Body of pancreas (tissue), 4 donors: ENCODE measurements at places on chromosomes 13 and 19. TPM values are rescaled to one million over a fixed set of nuclear protein-coding genes. Genes with fewer than 3 reads are reported as not detected.

GRCh38 chr19:19911150-19911549 lies 10.4 kb downstream of the ZNF93 start:
- H3K4me1 ChIP-seq = no peaks in the 10 kb centered on the region
- no peaks in the 10 kb centered on the region for H3K36me3 ChIP-seq
- no peak overlapping the region for H3K27ac ChIP-seq
- H3K4me3 ChIP-seq = no peak overlapping the region
- DNase-seq = no peak

DNA sequence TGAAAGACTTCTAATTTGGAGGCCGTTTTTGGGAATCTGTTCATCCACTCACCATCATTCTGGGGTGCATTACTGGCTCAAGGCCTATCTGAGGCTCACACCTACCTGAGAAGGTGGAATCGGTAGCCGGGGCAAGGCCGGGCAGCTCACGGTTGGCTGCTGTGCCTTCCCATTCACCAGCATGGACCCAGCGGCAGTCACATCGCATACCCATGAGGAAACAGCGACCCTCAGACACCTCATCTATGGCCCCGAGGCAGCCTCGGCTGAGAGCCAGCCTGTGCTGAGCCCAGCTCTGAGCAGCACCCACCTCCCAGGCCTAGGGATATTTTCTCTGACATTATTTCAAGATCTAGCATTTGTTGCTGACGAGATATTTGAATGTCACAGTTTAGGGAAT lies 130.5 kb downstream of the ATP11A start:
- no peak overlapping the region for H3K4me3 ChIP-seq
- no peaks in the 10 kb centered on the region for H3K27me3 ChIP-seq
- H3K27ac ChIP-seq = no peak overlapping the region
- DNase-seq = no peak
- peaks cover 25% of the 10 kb centered on the region for H3K36me3 ChIP-seq
- no peaks in the 10 kb centered on the region for H3K4me1 ChIP-seq

DNA sequence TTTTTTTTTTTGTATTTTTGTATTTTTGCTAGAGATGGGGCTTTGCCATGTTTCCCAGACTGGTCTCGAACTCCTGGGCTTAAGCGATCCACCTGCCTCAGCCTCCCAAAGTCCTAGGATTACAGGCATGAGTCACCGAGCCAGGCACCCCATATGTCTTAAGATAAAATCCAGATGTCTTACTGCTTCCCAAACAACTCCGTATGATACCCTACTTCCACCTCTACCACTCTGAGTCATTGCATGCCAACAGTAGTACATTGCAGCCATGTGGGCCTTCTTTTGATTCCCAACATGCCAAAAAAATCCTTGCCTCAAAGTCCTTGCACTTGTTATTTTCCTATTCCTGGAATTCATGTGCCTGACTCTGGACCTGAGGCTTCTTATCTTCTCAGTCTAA lies 799.2 kb downstream of the GPC5 start:
- no peak for DNase-seq
- H3K27me3 ChIP-seq = no peaks in the 10 kb centered on the region
- no peaks in the 10 kb centered on the region for H3K4me1 ChIP-seq
- no peak overlapping the region for H3K4me3 ChIP-seq
- H3K27ac ChIP-seq = no peak overlapping the region

The SIGLEC8 gene
- total RNA-seq = not detected

The DNMT1 gene
- 17.9 TPM for total RNA-seq

- no peak overlapping the region for H3K27ac ChIP-seq
- no peaks in the 10 kb centered on the region for H3K27me3 ChIP-seq
- no peak overlapping the region for H3K4me3 ChIP-seq
- DNase-seq = no peak
- H3K36me3 ChIP-seq = no peaks in the 10 kb centered on the region
- peaks cover 14% of the 10 kb centered on the region for H3K4me1 ChIP-seq
These were observed 5.6 kb upstream of the ERFL start for GRCh38 chr19:41933693-41934426.

The CAPS gene
- 38.6 TPM for total RNA-seq

The LPAR6 gene
- total RNA-seq = 11.7 TPM

DNA sequence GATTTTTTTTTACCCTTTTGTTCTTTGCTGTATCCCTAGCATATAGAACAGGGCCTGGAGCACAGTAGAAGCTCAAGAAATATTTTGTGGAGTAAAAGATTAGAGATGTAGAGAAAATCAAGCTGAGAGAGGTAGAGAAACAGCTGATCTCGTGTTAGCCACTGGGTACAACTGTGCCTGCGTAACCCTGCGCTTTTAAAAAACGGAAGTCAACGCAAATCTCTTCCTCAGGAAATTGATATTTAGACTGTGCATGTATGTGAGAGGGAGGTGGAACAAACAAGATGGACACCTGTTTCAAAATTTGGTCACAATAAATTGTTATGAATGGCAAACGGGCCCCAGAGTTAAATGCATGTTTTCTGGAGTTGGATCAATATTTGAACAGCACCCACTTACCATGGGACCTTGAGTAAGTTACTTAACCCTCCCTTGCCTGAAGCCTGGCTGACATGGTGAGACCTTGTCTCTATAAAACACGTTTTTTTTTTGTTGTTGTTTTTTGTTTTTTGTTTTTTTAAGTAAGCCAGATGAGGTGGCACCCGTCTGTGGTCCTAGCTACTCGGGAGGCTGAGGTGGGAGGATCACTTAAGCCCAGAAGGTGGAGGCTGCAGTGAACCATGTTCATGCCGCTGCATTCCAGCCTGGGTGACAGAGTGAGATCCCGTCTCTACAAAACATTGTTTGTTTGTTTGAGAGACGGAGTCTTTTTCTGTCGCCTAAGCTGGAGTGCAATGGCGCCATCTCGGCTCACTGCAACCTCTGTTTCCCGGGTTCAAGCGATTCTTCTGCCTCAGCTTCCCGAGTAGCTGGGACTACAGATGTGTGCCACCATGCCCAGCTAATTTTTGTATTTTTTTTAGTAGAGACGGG lies 3.3 kb upstream of the EPOR start:
- peaks cover 19% of the 10 kb centered on the region for H3K4me1 ChIP-seq
- H3K27ac ChIP-seq = no peak overlapping the region
- no peaks in the 10 kb centered on the region for H3K36me3 ChIP-seq
- H3K4me3 ChIP-seq = no peak overlapping the region
- no peaks in the 10 kb centered on the region for H3K27me3 ChIP-seq
- no peak for DNase-seq

GRCh38 chr19:3366753-3367627 lies 607 bp downstream of the NFIC start:
- H3K36me3 ChIP-seq = no peaks in the 10 kb centered on the region
- peaks cover 77% of the 10 kb centered on the region for H3K4me1 ChIP-seq
- H3K27me3 ChIP-seq = no peaks in the 10 kb centered on the region
- peak overlapping the region; percentile 99 for H3K27ac ChIP-seq
- peak; percentile 76 for DNase-seq

GRCh38 chr19:44731081-44731480 lies 17.4 kb upstream of the BCL3 start:
- no peak for DNase-seq
- H3K4me1 ChIP-seq = peaks cover 5% of the 10 kb centered on the region
- H3K27me3 ChIP-seq = no peaks in the 10 kb centered on the region
- H3K4me3 ChIP-seq = no peak overlapping the region

DNA sequence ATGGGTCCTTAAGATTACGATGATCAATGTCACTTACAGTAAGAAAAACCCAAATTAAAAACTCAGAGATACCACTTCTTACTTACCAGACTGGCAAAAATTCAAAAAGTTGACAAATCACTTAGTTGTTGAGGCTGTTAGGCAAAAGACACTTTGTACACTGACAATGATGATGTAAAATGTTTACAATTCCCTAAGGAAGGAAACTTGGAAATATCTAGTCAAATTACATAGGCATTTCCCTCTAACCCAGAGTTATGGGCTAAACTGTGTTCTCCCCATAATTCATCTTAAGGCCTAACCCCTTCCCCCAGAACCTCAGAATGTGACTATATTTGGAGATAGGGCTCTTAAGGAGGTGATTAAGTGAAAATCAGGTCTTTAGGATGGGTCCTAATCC lies 12.0 kb downstream of the TGDS start:
- H3K4me3 ChIP-seq = no peak overlapping the region
- H3K27me3 ChIP-seq = no peaks in the 10 kb centered on the region
- no peak for DNase-seq
- peaks cover 27% of the 10 kb centered on the region for H3K4me1 ChIP-seq
- H3K27ac ChIP-seq = no peak overlapping the region

The POLR1G gene
- 1.8 TPM for total RNA-seq

DNA sequence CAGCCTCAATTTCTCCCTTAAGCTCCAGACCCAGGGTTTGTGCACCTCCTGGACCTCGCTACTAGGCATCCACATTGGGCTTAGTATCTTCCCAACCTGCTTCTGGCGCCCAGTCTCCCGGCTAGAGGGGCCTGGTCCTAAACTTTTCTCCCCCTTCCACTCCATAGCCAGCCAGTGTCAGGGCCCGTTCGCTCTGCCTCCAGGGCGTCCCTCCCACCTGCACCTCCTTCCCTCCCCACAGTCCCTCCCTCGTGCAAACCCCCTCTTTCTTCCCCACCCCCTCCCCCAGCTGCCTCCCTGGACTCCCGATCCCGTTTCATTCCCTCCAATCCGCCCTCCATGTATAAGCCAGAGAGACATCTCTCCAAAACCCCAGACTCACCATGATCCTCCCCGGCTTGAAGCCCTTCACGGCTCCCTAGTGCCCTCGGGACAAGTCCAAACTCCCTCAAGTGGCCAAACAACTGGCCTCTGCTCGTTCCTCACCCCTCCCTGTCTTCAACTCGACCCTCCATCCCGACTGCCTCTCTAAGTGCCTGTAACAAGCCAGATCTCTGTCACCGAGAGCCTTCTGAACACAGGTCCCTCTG lies 997 bp upstream of the SAMD4B start:
- H3K27ac ChIP-seq = peak overlapping the region; percentile 14
- peaks cover 41% of the 10 kb centered on the region for H3K4me1 ChIP-seq
- H3K36me3 ChIP-seq = no peaks in the 10 kb centered on the region
- H3K4me3 ChIP-seq = peak overlapping the region; percentile 70
- no peaks in the 10 kb centered on the region for H3K27me3 ChIP-seq

GRCh38 chr13:76860706-76861105 lies 25.5 kb downstream of the KCTD12 start:
- no peaks in the 10 kb centered on the region for H3K36me3 ChIP-seq
- no peak overlapping the region for H3K4me3 ChIP-seq
- H3K27ac ChIP-seq = no peak overlapping the region

- H3K27me3 ChIP-seq = no peaks in the 10 kb centered on the region
- no peak overlapping the region for H3K4me3 ChIP-seq
- no peak overlapping the region for H3K27ac ChIP-seq
- no peaks in the 10 kb centered on the region for H3K4me1 ChIP-seq
These were observed 64.0 kb upstream of the ZNF681 start for GRCh38 chr19:23822735-23823134.

- H3K4me3 ChIP-seq = no peak overlapping the region
- peaks cover 8% of the 10 kb centered on the region for H3K4me1 ChIP-seq
- H3K27me3 ChIP-seq = no peaks in the 10 kb centered on the region
- H3K27ac ChIP-seq = no peak overlapping the region
These were observed 7.2 kb upstream of the CCDC97 start for GRCh38 chr19:41302624-41303351.

- H3K36me3 ChIP-seq = no peaks in the 10 kb centered on the region
- H3K4me3 ChIP-seq = no peak overlapping the region
- no peaks in the 10 kb centered on the region for H3K27me3 ChIP-seq
- no peak for DNase-seq
These were observed 169.2 kb downstream of the GPC5 start for GRCh38 chr13:91567485-91568207.

- H3K36me3 ChIP-seq = no peaks in the 10 kb centered on the region
- no peak overlapping the region for H3K27ac ChIP-seq
These were observed 38.4 kb downstream of the CD320 start for GRCh38 chr19:8269724-8270123.

- no peak overlapping the region for H3K4me3 ChIP-seq
- H3K36me3 ChIP-seq = no peaks in the 10 kb centered on the region
- peaks cover 33% of the 10 kb centered on the region for H3K4me1 ChIP-seq
- H3K27me3 ChIP-seq = no peaks in the 10 kb centered on the region
- DNase-seq = no peak
These were observed 23.0 kb downstream of the NFIX start for GRCh38 chr19:13018035-13018914.

DNA sequence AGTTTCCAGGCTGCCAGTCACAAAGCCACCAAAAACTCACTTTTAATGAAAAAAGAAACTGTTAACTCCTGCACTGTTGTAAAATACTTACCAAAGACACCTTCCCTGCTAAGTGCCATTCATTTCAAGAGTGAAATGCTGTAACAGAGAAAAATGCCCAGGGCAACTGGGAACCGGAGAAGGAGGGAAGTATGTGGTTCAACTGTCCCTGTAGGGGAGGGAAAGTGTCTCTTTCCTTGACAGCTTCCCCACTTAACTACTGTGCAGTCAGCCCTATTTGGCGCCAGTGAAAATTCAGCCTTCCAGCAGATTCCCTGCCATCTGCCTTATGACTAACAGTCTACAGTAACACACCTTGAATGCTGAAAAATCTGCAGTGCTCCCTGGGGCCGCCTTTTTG lies 789.0 kb downstream of the DIAPH3 start:
- no peaks in the 10 kb centered on the region for H3K27me3 ChIP-seq
- DNase-seq = no peak
- peaks cover 7% of the 10 kb centered on the region for H3K4me1 ChIP-seq
- no peak overlapping the region for H3K27ac ChIP-seq
- no peaks in the 10 kb centered on the region for H3K36me3 ChIP-seq

The NKPD1 gene
- total RNA-seq = not detected

The LPAR2 gene
- 14.3 TPM for total RNA-seq

- H3K4me1 ChIP-seq = peaks cover 8% of the 10 kb centered on the region
- no peak overlapping the region for H3K4me3 ChIP-seq
- no peak for DNase-seq
- H3K27ac ChIP-seq = no peak overlapping the region
These were observed 9.6 kb downstream of the CARD8 start for GRCh38 chr19:48246101-48246500.

- H3K4me1 ChIP-seq = no peaks in the 10 kb centered on the region
- H3K27ac ChIP-seq = no peak overlapping the region
- no peaks in the 10 kb centered on the region for H3K36me3 ChIP-seq
- no peaks in the 10 kb centered on the region for H3K27me3 ChIP-seq
- no peak overlapping the region for H3K4me3 ChIP-seq
These were observed 41.3 kb downstream of the DPF1 start for GRCh38 chr19:38182536-38183210.

GRCh38 chr19:34502582-34503411 lies 21.2 kb downstream of the WTIP start:
- H3K27me3 ChIP-seq = no peaks in the 10 kb centered on the region
- no peak overlapping the region for H3K4me3 ChIP-seq
- peaks cover 4% of the 10 kb centered on the region for H3K4me1 ChIP-seq
- H3K27ac ChIP-seq = no peak overlapping the region
- no peak for DNase-seq

The PSG6 gene
- not detected for total RNA-seq

The TUBA3C gene
- not detected for total RNA-seq
